Activated CD8-positive, alpha-beta T cell treated with anti-CD3 and anti-CD28 coated beads, Interleukin-2, amount 10 ng/mL, durations not matched to agents 7 days and 5 days (primary cell): ENCODE measurements at places on chromosomes 2 and 18. TPM values are rescaled to one million over a fixed set of nuclear protein-coding genes. Genes with fewer than 3 reads are reported as not detected.

- no peak for DNase-seq
These were observed 162.3 kb upstream of the TMEM200C start for GRCh38 chr18:6057604-6058003.

GRCh38 chr2:280650-281110 is 7.2 kb downstream of the ALKAL2 start:
- no peak for DNase-seq

GRCh38 chr2:78648558-78648957 is 376.9 kb upstream of the REG3G start:
- DNase-seq = no peak

DNA sequence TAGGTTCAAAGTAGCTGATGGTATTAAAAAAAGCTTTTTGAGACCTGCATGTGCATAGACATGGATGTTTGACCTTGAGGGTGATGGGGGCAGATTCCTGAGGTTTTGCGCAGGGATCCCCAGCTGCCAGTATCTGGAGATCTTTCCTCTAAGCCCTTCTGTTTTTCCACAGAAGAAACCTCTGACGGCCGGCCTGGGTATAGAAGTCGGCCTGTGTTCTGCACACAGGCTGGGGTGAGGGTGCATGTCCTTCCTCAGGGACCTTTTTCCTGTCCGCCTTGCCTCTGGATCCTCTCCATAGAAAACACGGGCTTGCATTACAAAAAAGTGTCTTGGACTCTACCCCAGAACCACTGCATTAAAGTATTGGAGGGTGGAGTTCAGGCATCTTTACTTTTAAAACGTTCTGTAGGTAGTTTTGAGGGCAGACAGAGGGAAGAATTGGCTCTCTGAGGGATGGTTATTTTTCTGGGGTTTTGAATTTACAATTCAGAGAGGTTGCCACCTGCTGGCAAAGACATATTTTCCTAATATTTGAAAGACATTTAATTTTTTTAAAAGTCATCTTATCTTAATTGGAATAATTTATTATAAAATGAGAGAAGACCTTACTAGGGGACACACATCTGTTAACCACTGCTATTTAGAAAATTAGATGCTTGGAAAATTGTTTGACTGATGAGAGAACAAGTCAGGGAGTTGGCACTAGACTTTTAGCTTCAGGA is 350.6 kb downstream of the DCDC2C start:
- DNase-seq = no peak

- no peak for DNase-seq
These were observed 2.1 kb upstream of the ZBTB14 start for GRCh38 chr18:5297597-5297996.

GRCh38 chr2:132804051-132804450 is 134.0 kb upstream of the LYPD1 start:
- DNase-seq = no peak

- peak; percentile 41 for DNase-seq
These were observed 10.0 kb upstream of the GCA start for GRCh38 chr2:162333968-162334367.

GRCh38 chr2:170509452-170510193 is 205.5 kb upstream of the SP5 start:
- DNase-seq = no peak

The NXPH2 gene
- not detected for total RNA-seq

DNA sequence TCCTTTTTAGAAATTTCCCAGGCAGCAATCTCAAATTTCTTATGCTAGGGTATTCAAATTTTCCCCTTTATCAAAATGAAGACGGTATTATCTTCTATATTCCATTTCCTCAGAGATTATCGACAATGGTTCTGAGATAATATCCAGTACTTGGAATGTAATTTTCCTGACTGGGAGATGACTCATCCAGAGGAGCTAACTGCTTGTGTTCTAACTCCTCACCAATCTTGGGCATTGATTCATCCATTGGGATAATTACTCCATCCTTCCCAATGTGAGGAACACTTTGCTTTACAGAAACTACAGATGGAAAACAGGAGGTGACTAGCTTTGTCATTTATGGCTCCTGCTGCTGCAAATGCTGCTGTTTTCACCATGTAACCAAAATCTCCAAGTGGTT is 239.4 kb upstream of the LYPD1 start:
- no peak for DNase-seq

The RNF144A gene
- 76.9 TPM for total RNA-seq
